ENCODE measurements at places on chromosomes 3 and 15. TPM values are rescaled to one million over a fixed set of nuclear protein-coding genes. Genes with fewer than 3 reads are reported as not detected.

DNA sequence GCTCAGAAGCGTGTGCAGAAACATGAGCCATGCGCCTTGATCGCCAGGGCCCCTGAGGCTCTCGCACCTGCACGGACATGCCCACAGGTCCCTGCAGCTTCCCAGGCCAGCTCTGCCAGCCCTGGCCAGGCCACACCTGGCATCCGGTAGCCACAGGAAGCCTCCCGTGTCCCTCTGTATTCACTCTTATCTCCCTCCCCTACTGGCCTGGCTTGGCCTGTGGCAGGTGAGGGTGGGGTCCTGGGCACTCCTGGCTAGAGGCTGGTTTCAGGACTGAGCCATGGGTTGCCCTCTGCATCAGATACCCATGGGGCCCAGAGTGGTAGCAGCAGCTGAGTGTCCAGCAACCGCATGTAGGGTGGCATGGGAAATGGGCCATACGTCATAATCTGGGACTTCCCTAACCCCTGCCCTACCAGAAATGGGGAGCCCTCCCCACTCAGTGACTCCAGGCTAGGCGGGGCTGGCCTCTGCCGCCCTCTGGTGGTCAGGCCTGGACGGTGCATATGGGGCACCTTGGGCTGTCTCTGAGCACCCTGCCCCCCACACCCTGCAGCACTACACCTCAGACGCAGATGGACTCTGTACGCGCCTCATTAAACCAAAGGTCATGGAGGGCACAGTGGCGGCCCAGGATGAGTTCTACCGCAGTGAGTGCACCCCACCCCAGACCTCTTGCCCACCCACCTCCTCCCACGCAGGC, 12.6 kb upstream of the LMAN1L start:
- DNase-seq, result peak; percentile 83
- H3K4me3 ChIP-seq, result no peak overlapping the region
- H3K27ac ChIP-seq, result peak overlapping the region; percentile 92
- H3K4me1 ChIP-seq, result peaks cover 54% of the 10 kb centered on the region

GRCh38 chr15:59160880-59161593, 45.6 kb upstream of the LDHAL6B start:
- H3K4me1 ChIP-seq, result no peaks in the 10 kb centered on the region
- H3K36me3 ChIP-seq, result no peaks in the 10 kb centered on the region
- H3K4me3 ChIP-seq, result no peak overlapping the region
- DNase-seq, result no peak

- H3K36me3 ChIP-seq, result no peaks in the 10 kb centered on the region
- no peaks in the 10 kb centered on the region for H3K27me3 ChIP-seq
- no peak overlapping the region for H3K4me3 ChIP-seq
These were observed 41.1 kb downstream of the TSC22D2 start for GRCh38 chr3:150449169-150449721.

DNA sequence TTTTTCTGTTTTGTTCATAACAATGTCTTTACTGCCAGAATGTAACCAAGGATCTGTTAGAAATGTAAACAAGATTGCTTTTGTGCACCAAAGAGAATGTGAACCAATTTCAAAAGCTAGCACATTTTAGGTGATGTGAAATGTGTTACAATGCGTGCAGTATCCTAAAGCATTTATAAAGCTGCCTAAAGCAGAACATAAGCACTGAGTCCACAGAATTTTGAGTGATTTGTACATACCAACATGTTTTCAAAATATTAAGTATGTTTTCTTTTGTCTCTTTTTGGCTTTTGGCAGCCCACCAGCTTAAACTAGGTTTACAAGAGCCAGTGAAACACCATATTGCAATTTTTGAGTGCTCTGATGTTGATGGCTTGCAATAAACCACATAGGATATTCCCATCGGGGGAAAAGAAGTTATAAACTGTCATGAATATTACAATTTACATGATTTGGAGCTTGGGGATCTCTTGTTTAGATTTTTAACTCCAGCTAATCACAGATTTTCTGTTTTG, 364.0 kb downstream of the ZIC1 start:
- H3K27me3 ChIP-seq, result no peaks in the 10 kb centered on the region
- no peaks in the 10 kb centered on the region for H3K4me1 ChIP-seq
- no peak overlapping the region for H3K4me3 ChIP-seq
- no peak for DNase-seq
- no peaks in the 10 kb centered on the region for H3K36me3 ChIP-seq

DNA sequence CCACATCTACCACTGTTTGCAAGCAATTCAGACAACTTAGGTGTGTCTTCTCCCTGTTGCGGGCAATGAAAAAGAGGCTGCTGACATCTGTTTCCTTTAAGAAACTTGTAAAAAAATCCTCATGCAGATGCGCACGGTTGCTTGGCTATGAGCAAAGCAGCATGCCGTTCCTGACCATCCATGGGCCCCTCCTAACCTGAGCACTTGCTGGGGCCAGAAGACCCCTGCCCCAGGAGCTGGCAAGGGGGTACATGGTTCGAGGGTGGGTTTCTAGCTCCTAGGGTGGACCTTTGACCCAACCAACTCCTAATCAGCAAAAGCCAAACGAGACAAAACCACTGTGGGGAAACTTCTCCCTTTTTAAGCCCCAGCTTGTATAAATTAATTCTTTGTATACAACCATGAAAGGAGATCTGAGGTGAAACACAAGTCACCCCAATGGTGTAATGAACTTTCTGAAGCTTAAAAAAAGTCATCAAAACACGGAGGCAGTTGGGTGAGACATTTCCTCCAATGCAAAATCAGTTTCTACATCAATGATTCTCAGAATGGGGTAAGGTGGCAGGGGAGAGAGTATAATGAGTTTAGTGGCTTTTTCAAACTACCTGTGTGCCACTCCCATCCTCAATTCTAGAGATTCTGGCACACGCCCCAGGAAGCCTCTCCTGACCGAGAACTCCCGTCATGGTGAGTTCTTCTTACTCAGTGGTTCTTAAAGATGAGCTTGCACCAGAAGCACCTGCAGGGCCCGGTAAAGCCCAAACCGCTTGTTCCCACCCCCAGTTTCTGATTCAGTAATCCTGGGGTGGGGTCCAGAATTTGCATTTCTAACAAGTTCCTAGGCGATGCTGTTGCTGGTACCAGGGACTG, 44.1 kb downstream of the CPN2 start:
- H3K27ac ChIP-seq, result peak overlapping the region; percentile 60
- peaks cover 27% of the 10 kb centered on the region for H3K4me1 ChIP-seq
- H3K36me3 ChIP-seq, result no peaks in the 10 kb centered on the region
- peak overlapping the region; percentile 43 for H3K4me3 ChIP-seq
- DNase-seq, result peak; percentile 56

DNA sequence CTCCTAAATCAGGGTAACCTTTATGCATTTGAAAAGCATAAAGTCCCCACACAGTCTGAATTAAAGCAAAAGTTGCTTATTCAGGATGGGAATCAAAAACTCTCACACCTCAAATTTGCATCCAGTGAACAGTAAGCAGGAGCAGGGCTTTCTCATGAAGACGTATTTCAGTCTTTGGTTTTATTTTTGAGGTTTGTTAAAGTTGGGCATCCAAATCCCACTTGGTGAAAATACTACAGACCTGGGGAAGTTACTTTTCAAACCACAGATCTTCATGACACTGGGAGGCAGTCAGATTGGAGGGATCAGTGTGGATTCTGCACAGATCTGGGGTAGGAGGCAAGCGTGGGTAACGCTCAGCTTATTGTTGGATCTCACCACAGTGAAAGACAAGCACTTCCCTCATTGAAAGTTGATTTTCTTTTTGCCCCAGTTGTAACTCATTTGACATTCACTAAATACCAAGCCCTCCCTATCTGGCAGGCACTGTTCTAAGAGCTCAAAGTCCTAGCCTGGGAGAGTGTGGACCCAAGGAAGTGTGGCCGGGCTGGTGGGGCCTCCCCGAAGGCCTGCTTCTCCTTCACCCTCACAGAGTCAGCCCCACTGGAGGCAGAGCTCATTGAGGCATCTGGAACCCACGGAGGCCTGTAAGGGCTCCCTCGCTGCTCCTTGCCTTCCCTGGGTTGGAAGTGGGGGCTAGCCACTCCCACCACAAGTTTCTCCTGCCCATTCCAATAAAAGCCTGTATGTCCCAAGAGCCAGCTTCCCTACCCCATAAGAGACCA, 783 bp upstream of the ISG20 start:
- H3K27ac ChIP-seq, result peak overlapping the region; percentile 99
- H3K36me3 ChIP-seq, result no peaks in the 10 kb centered on the region
- H3K4me3 ChIP-seq, result peak overlapping the region; percentile 59
- H3K27me3 ChIP-seq, result no peaks in the 10 kb centered on the region

- H3K27ac ChIP-seq, result no peak overlapping the region
- no peaks in the 10 kb centered on the region for H3K27me3 ChIP-seq
- no peaks in the 10 kb centered on the region for H3K4me1 ChIP-seq
- no peaks in the 10 kb centered on the region for H3K36me3 ChIP-seq
- no peak overlapping the region for H3K4me3 ChIP-seq
These were observed 32.3 kb downstream of the SLC9C1 start for GRCh38 chr3:112261742-112262141.

DNA sequence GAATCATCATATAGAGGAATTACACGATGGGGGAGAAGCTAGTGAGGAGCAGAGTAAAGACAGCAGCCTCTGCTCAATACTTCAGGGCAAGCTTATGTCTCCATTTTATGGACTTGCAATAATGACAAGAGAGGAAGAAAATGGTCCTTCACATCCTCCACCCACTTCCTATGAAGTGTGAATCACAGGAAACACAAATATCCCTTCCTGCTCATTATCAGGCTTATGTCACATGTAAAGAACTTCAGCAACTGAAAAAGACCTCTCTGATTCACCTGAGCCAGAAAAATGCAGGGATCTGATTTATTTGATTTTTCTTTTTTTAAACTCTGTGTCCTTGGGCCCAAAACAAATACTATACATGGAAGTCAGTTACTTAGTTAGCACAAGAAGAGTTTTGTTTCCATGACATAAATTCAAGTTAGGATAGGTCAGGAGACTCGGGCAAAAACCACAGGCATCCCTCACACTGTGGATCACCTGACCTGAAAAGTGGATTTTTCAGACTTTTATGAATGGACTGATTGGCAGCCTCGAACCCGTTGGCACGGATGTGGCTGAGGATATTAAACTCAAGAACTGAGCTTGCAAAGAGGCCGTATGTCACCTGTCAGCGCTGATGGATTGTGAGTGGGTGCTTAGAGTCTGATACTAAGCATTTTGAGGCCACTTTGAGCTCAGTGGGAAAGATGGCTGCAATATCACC, 620.8 kb upstream of the MDFIC2 start:
- no peaks in the 10 kb centered on the region for H3K27me3 ChIP-seq
- no peaks in the 10 kb centered on the region for H3K4me1 ChIP-seq
- no peak overlapping the region for H3K4me3 ChIP-seq
- no peak overlapping the region for H3K27ac ChIP-seq
- no peak for DNase-seq
- no peaks in the 10 kb centered on the region for H3K36me3 ChIP-seq

DNA sequence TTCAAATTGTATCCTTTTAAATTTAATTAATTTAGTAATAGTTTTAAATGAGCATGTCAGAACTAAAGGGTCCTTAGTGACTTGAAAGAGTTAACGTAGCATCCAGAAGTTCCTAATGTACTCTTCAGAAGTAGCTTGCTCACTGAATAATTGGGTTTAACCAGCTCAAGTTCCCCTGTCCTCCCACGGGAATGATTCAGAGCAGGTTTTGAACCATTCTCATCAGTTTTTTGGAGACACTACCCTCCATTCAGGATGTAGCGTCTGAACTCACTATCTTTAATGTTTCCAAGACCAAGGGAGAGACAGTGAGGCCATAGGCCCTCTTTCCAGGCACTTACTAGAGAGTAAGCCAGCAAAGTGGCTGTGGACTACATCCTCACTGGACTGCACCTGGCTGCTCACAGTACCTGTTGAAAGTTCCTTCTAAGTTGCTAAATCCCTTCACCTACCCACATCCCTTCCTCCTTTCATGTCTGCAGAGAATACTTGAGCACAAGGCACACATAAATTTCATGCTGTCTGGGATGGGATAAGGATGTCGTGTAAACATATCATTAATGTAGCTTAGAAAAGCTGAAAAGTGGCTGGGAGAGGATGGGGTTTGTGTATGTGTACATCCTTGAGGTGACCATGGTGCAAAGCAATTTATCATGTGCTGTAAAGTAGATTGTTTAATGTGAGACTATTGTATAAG, 146.3 kb downstream of the PLCL2 start:
- peaks cover 24% of the 10 kb centered on the region for H3K4me1 ChIP-seq
- H3K36me3 ChIP-seq, result no peaks in the 10 kb centered on the region
- no peak for DNase-seq
- no peak overlapping the region for H3K4me3 ChIP-seq
- H3K27ac ChIP-seq, result no peak overlapping the region
- H3K27me3 ChIP-seq, result no peaks in the 10 kb centered on the region

DNA sequence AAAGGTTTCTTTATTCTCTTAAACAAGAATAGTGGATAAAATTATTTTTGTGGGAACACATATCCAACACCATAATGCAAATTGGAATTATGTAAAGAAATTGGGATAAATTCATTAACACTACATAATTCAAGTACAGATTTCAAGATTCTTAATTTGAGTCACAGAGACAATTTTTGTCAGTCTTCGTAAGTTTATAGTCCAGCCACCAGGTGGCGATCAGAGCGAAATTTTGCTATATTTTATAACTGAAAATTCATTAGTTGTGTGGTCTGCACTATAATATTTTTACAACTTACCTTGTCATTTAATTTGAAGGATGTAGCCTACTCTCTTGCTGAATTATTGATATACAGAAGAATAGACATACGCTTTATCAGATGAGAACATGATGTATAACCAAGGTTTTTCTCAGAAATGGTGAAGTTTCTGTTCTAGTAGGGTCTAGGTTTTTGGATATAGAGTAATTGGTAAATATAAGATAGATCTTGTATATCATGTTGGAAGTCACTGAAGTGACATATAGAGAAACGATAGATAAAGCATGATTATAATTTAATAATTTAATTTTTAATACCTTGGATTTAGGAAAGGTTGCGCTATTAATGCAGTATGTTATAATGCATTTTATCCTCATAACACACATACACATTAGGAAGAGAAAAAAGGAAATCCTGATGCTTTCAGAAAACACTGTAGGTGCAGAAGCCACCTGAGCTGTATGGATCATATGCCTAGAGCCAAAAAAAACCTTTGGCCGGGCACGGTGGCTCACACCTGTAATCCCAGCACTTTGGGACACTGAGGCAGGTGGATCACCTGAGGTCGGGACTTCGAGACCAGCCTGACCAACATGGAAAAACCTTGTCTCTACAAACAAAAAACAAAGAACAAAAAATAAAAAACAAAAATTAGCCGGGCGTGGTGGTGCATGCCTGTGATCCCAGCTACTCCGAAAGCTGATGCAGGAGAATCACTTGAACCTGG, 31.7 kb downstream of the PLSCR4 start:
- no peaks in the 10 kb centered on the region for H3K4me1 ChIP-seq
- no peak overlapping the region for H3K27ac ChIP-seq
- no peak overlapping the region for H3K4me3 ChIP-seq
- no peaks in the 10 kb centered on the region for H3K27me3 ChIP-seq

Gene PAK6
- total RNA-seq, result not detected

Gene PLA2G4D
- not detected for total RNA-seq

Gene ALDH1L1
- not detected for total RNA-seq

Gene MTFMT
- 24.8 TPM for total RNA-seq

Gene CYP11A1
- 0.58 TPM for total RNA-seq

Measured in naive thymus-derived CD4-positive, alpha-beta T cell (primary cell).